D341Med (cell line): ENCODE measurements at places on chromosomes 16 and 17.

- no peak for DNase-seq
Measured at GRCh38 chr17:79926142-79926604, 86.9 kb upstream of the CBX4 start.

- DNase-seq = no peak
Measured at GRCh38 chr17:77819497-77819896, 139.0 kb upstream of the TNRC6C start.

DNA sequence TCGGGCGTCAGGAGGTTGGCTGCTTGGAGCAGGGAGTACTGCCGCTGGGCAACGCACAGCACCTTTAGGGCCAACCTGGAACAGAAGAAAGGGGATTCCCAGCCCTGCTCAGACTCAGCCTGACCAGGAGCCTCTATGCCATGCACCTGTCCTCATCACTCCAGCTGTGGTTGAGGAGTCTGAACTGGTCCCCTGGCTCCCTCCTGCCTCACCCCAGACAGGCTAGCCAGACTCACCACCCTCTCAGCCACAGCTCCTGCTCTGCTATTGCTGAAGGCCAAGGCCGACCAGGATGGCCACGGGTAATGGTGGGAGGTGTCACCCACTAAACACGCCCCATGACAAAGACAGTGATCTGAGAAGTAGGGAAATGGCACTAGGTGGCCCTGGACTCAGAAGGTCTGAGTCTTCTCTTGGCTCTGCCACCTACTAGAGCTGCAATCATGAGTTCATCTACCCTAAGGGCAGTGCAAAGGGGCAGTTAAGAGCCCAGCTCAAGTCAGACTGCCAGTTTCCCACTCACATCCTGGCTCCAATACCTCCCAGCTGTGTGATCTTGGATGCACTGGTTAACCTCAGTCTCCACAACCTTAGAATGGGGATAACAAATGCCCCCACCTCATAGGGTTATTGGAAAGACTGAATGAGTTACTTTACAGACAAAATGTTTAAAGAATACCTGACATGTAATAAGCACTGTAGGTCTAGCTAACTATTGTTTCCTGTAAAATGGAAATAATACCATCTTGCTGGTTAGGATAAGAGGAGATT is 13.8 kb upstream of the GFAP start:
- peak; percentile 36 for DNase-seq

GRCh38 chr17:14101976-14102375 is 32.7 kb downstream of the COX10 start:
- no peak for DNase-seq

- no peak for DNase-seq
Measured at GRCh38 chr16:84989749-84990620, 21.4 kb downstream of the ZDHHC7 start.

DNA sequence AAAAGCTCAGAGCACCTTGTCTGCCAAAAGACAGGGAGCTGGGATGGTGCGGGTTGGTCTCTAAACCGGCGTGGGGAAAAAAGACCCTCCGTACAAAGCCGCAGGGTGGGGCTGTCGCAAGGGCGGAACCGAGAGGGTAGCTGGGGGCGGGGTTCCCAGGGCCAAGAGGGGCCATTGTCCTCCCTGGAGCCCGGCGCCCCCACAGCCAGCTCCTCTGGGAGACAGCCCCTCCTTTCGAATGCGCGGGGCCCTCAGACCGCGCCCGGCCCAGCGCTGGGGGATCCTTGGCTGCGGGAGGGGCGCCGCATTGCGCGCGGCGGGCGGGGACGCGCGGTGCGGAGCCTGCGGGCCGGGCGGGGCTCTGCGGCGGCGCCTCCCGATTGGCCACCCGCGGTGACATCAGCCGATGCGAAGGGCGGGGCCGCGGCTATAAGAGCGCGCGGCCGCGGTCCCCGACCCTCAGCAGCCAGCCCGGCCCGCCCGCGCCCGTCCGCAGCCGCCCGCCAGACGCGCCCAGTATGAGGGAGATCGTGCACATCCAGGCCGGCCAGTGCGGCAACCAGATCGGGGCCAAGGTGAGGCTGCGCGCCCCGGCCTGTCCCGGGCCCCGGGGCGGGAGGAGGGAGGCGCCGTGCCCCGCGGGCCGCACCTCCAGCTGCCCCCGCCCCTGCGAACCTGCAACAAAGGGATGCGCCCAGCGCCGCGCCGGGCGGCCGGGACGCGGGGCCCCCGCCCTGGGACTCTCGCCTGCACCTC is at the start of gene TUBB3:
TUBB3 (plus strand) TSS at position 459 of the 756 bp plus-strand sequence; CDS start at position 519, 60 bp downstream.
- peak; percentile 98 for DNase-seq

DNA sequence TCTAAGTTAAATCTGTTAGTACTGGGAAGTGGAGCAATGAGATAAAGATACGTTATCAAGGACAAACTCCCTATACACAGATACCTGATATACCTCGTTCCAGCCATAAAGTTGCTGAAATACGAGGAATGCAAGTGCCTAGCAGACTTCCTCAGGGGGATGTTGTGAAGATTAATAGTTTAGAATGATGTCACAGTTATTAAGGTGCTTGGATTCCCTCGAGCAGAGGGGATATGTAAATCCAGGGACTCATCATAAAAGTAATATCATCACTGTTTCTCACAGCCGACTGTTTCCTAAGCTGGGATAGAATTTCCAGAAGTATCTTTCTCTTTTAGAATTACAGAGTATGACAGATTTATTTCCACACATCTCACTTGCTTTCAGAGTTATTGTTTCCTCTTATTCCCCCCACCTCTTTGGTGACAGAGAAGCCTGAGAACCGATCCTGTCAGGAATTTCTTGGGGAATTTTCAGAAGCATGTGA is 28.4 kb upstream of the ZFHX3 start:
- no peak for DNase-seq

GRCh38 chr17:45149037-45149668 is 878 bp downstream of the HEXIM1 start:
- DNase-seq = peak; percentile 87

DNA sequence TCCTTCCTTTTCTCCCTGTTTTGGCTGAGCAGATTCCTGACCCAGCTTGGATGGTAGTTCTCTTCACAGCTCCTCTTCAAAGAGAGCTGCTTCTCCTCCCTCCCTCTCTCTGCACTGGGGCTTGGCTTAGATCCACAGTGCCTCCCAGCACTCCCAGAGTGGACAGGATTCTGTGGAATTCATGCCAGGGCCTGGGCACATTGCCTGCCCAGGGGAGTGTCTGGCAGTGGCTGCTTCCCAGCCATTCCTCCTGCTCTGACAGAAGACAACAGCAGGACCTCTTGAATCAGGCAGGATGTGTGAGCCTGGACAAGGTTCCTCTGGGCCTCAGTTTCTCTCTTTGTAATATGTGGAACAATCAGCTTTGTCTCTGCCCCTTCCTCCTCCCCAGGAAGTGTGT is 4.5 kb upstream of the MMP28 start:
- DNase-seq = no peak

GRCh38 chr17:48842746-48843145 is 11.9 kb downstream of the CALCOCO2 start:
- no peak for DNase-seq

DNA sequence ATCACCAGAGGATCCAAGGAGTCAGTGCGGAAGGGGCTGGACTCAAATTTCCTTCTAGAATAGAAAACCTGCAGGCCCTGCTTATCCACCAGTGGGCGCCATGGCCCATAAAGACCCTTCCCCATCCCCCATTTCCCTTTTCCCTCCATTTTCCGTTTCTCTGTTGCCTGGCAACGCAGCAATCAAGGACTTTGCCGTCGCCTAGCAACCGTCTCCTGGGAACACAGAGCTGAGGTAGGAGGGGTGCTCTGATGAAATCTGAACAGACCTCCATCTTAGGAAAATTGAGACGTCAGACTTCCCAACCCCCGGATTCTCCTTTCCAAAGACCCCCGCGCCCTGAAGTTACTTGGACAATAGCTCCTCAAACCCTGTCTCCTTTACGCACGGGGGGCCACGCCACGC is 5.7 kb downstream of the DLG4 start:
- peak; percentile 67 for DNase-seq

DNA sequence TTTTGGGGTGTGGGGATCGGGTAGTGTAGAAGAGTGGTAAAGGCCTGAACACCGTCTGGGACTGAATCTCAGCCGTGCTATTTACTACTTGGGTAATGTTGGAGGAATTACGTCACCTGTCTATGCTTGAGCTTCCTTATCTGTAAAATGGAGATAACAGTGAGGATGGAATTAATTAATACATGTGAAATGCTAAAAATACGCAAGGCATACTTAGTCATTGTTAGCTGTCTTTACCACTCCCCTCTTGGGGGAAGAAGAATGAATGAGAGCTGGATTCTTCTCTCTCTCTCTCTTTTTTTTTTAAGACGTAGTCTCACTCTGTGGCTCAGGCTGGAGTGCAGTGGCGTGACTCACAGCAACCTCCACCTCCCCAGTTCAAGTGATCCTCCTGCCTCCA is 41.1 kb upstream of the TANGO6 start:
- no peak for DNase-seq

DNA sequence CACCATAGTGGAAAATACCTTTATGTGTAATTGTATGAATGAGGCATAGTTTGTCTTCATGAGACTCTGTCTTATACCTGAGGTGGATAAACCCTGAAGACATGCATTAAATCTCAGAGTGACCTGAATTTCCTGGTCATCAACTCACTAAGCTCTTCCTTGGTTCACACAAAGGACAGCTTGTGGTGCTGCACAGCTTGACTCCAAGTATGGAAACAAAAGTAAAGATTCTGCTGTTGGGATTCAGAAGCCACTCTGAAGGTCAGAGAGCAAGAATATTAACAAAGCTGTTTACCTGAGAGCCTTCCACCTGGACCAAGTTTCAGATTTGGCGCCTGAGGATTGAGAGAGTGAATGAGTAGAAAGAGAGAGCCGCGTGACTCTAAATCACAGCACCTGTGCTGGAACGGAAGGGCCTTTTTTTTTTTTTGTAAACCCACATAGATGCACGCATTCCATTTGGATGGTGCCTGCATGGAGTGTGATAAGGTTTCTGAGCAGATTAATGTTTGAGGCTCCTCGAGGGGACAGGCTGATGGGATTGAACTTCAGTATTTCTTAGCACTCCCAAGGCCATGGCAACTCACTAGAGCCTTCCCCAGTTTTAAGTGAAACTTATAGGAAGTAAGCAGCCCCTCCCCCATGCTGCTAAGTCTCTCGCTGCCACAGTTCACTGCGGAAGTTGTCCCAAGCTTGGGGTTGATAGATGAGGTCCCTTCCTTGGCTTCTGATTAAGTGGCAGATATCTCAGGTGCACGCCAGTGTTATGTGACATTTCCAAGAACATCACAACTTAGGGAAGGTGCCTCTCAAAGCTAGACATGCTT is 28.7 kb downstream of the CALB2 start:
- DNase-seq = no peak

DNA sequence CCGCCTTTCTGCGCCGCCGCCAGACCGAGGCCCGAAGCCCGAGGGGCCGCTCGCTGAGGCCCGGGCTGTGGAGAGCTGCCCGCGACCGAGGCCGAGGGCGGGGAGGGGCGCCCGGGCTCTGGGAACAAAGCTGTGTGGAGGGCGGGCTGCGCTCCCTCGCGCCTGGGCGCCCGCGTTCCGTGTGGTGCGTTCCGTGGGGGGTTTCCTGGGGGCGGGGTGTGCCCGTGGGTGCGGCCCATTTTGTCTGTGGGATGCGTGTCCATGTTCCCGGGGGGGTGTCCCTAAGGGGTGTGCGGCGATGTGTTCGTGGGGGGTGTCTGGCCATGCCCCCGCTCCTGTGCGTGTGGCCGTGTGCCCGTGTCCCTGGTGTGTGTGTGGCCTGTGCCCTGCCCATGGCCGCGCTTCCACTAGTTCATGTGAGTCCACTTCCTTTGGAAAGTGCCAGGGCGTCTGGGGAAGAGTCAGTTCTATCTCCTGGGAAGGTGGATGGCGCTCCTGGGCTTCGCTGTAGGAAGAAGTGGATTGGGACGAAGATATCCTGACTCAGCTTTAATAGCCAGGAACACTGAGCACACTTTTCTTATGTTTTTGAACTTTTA is 520 bp downstream of the JPT2 start:
- no peak for DNase-seq
